ENCODE measurements at places on chromosomes 3 and 15. TPM values are rescaled to one million over a fixed set of nuclear protein-coding genes. Genes with fewer than 3 reads are reported as not detected.

BAHD1 gene
- 17.5 TPM for total RNA-seq

CACNA2D2 gene
- total RNA-seq: 0.17 TPM

- peak; percentile 54 for DNase-seq
Measured at GRCh38 chr3:149575213-149575960, 82.4 kb downstream of the WWTR1 start.

- peak; percentile 77 for DNase-seq
Measured at GRCh38 chr3:70261283-70261682, 51.2 kb downstream of the MDFIC2 start.

- DNase-seq: no peak
Measured at GRCh38 chr3:169203631-169204550, 459.6 kb downstream of the MECOM start.

Measured in renal cortical epithelial cell (primary cell).